ENCODE measurements at places on chromosomes 2 and 18.
A peak's percentile ranks its signal among the peaks of the same experiment; 100 is the strongest.

- DNase-seq: no peak
These were observed 213.5 kb downstream of the CYRIA start for GRCh38 chr2:16452123-16452522.

GRCh38 chr18:56000041-56000440 is 412.0 kb upstream of the TCF4 start:
- DNase-seq: no peak

DNA sequence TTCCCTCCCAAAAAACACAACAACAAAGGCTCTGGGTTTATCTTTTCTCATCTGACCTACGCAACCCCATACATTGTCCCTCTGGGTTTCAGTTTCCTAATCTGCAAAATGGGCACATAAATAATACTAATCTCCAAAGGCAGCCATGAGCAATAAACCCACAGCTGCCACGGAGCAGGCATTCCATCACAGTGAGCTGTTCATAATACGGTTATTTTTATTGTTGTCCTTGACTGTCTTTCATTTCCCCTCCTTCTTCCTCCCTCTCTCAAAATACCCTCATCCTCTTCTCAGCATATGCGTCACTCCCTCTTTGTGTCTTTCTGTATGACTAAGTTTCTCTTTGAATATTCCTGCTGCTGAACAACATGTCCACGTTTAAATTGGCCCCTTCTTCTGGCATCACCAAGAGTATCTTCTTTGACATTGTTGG is 129.8 kb upstream of the CAB39 start:
- no peak for DNase-seq

DNA sequence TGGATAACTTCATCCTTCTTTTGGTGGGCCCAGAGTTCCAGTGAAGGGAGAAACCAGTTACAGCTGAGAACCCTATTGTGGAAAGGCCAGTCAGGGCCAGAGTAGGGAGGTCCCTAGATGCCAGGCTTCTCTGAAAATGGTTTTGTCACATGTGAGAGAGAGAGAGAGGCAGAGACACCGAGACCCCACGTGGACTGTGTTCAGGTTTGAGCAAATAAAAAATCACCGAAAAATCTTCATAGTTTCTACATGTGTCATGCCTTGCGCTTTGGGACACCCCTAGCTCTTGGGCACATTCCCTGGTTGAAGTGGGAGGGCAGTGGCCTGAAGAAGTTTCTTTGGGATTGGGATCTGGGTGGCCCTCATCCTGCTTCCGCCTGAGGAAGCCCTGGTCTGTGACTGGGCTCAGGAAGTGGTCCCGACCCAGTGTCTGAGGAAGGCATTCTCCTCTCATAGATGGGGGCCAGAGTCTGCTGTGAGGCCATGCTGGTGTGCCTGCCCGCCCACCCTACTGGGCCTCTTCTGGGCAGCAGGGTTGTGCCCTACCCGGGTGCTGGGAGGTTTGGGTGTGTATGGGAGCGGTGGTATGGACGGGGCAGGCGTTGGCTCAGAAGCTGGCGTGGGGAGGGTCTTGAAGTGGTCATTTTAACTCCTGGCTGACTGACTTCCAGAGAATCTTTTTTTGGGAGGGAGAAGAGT is 16.1 kb downstream of the NCK2 start:
- DNase-seq: no peak

DNA sequence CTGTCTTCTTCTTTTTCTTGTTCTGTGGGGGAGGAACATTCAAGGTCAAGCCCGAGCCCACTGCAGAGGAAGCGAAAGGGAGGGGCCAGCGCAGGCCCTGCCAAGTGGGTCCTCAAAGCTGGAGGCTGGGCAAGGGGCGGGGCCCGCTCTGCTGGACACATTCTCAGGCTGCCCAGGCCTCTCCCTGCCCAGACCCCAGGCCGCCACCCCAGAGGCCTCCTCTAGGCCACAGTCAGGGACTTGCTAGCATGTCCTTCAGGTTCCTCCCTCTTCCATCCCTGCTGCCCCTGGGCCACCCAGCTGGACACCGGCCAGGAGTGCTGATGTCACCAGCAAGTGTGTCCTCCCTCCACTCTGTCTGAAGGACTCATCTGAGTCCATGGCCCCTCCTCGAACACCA is 44.1 kb downstream of the KIF1A start:
- DNase-seq: no peak

DNA sequence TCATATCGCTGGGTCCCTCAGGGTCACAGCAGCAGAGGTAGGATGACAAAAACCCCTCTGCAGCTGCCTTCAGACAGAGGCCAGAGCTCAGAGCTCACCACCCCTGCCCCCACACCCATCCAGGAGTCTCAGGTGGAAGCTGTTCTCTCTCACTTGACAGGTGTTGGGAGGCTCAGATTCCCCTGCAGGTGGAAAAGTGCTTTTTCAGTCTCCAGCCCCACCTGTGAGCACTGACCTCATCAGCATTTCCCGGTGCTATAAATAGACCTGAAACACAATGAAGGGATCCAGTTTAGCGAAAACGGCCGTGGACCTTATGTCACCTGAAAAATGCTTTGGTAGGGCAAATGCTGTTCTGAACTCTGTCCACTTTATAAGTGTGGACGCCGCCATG is 254.9 kb downstream of the NDUFA10 start:
- no peak for DNase-seq

GRCh38 chr18:9638886-9639285 is 24.5 kb upstream of the PPP4R1 start:
- DNase-seq: no peak

DNA sequence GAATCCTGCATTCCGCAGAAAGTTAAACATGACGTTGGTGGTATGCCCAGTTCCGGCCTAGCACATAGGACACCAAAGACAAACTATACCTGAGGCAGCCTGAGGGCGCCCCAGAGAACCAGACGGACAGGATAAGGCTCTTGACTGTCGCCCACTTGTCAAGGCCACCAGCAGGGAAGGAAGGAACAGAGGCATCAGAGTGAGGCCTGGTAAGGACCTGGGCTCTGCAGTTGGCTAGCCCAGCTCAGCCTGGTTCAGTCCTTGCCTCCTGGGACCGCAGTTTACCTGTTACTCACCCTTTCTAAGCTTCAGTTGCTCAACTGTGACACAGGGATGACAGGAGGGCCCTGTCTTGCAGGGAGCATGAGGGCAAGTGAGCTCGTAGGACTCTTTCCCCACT is 82.1 kb downstream of the ACTR2 start:
- DNase-seq: no peak

DNA sequence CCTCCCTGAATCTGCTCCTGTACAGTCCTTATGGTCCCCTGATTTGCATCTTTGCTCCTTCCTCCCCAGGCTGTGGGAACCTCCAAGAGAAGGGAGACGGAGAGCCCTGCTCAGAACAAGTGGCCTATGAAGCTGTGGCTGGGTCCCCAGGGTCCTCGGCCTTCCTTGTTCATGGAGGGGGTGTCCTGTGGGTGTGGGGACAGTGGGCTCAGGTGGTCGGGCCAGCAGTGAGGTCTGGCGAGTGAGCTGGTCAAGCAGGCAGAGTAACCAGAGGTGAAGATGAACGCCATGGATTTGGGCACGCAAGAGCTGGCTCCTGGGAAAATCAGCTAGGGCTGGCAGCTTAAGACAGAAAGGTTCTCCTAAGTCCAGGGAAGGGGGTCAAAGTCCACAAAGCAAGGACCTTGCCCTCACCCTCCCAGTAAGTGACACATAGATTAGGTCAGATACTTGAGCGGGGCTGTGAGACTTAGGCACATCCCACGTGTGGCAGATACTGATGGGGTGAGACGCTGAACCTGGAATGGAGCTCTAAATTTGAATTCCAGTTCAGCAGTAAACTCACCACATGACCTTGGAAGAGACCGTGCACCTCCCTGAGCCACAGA is 24.8 kb downstream of the GNLY start:
- DNase-seq: no peak

DNA sequence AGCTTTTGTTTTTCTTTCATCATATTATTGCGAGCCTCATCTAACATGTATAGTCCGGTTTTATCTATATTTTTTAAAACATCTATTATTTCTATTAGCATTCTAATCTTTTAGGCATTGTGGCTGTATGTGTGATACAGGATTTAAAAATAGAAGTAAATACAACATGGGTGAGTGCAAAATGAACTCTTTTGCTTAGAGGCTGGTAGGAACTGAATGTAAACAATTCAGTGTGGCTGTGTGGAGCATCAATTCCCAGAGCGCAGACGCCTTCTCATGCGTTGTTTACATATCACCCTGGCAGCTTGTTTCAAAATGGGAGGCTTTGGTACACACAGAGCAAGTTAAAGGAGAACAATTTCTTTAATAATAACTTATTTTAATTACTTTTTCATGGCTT is 836 bp downstream of the DTNA start:
- DNase-seq: no peak

- DNase-seq: peak; percentile 96
These were observed at the start of the genes APLF and FBXO48 for GRCh38 chr2:68467077-68467960. Gene APLF, plus strand, starts transcription at chr2:68467585. Its CDS starts 147 bp downstream, at chr2:68467732. Gene FBXO48, minus strand, starts transcription at chr2:68467294. Its CDS starts 2,149 bp downstream, at chr2:68465145.

- no peak for DNase-seq
These were observed at the start of gene HPCAL1 for GRCh38 chr2:10302479-10303180. Gene HPCAL1, plus strand, starts transcription at chr2:10302904. Its CDS starts 116,854 bp downstream, at chr2:10419758.

DNA sequence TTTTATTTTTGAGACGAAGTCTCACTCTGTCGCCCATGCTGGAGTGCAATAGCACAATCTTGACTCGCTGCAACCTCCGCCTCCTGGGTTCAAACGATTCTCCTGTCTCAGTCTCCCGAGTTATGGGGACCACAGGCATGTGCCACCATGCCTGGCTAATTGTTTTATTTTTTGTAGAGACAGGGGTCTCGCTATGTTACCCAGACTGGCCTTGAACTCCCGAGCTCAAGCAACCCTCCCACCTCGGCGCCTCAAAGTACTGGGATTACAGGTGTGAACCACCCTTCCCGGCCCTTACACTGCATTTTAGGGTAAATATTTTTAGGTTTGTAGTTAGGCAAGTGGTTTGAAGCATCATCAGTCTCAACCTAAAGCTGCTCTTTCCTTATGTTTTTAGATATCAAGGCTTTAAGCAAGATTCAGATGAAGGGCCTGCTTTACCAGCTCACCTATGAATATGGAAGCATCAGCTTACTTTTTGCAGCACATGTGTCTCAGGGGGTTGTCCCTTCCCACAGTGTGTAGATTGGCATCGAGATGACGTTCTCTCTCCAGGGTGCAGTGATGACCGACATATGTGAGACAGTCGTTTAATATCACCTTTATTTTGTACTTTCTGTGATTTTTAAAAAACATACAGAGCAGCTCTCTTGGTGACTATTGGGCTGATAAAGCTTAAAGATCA is 47.2 kb downstream of the ATIC start:
- no peak for DNase-seq

- no peak for DNase-seq
These were observed 4.4 kb upstream of the KLHL29 start for GRCh38 chr2:23380562-23381065.

DNA sequence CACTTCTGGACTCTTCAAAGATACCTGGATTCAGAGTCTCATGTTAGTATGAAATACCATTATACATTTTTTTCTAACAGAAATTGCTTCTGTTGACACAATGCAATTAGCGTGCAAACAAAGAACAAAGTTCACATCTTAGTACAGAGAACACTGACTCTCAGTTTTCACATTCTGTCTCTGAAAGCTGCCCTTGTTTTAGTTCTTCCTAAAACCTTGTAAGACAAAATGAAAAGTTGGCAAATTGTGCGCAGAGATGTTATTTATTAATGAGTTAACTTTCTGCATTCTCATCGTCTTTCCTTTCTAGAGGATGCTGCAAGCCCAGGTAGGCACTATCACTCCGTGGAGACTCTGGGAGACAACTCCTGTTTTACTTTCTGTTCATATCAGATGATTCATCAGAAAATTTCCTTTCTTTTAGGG is 377.3 kb upstream of the POU3F3 start:
- DNase-seq: no peak

- DNase-seq: peak; percentile 21
These were observed 74.4 kb downstream of the PLCL1 start for GRCh38 chr2:197878792-197879191.

DNA sequence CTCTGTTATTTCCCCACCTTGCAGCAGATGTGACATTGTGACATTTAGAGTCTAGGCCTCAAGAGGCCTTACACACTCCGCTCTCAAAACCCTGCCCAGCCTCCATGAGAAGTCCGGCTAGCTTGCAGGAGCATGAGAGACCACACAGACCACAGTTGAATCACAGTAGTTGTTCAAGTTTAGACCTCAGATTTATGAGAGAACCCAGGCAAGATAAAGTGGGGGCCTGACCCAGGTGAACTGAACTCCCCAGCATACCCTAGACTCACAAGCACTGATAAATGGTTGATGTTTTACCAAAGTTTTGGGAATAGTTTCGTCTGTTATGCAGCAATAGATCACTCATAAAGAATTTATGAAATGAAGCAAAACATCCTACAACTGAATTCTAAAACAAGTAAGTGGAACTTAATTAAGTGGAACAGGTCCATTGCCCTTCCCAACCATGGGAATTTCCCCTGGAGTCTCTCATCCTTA is 4.7 kb upstream of the STAT1 start:
- no peak for DNase-seq

- DNase-seq: peak; percentile 55
These were observed 57.6 kb downstream of the VAPA start for GRCh38 chr18:9971313-9971920.

DNA sequence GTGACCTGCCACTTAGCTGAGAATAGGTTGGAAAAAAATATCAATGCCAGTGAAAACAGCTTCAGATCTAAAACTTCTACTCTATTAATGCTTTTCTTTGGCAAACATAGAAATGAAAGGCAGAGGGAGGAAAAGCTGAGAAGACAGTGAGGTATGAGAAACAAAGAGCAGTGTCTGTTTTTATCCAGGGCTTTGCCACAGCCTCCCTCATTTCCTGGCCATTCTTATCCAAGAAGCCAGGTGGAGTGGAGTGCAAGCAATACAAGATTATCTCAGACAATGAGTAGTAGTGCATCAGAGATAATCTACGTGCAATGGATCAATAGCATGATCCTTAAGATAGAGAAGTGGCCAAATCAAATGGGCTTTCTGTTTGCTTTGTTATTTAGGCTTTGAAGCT is 808.7 kb upstream of the PIK3C3 start:
- DNase-seq: no peak

GRCh38 chr2:14816069-14817060 is 183.8 kb downstream of the LRATD1 start:
- DNase-seq: no peak

GRCh38 chr2:176595986-176596385 is 326.7 kb downstream of the MTX2 start:
- no peak for DNase-seq

- DNase-seq: no peak
These were observed 5.3 kb downstream of the MFSD6 start for GRCh38 chr2:190413421-190413820.

DNA sequence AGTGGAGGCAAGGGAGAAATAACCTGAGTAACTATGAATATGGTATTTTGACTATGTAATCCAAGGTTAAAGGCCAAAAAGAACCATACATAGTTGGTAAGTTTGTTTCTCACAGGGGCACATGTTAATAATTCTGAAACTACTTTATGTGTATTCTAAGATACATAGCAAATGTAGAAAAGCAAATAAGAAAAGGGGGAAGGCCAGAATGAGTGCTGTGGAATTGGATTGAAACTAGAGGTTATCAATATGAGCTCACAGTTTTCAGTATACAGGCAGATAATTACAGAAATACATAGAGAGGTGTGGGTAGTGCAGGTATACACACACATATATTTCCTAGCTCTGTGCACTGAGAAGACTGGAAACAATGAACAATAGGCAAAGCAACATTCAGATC is 13.7 kb downstream of the INO80C start:
- DNase-seq: no peak
